ENCODE measurements at places on chromosomes 3 and 15. TPM values are rescaled to one million over a fixed set of nuclear protein-coding genes. Genes with fewer than 3 reads are reported as not detected.
A peak's percentile ranks its signal among the peaks of the same experiment; 100 is the strongest.

- DNase-seq: no peak
These were observed 36.1 kb downstream of the GOLGA6A start for GRCh38 chr15:74046275-74046674.

GRCh38 chr15:68427963-68428362 is 4.0 kb downstream of the ITGA11 start:
- DNase-seq: no peak

- DNase-seq: no peak
These were observed 48.8 kb downstream of the PDE8A start for GRCh38 chr15:85030301-85030929.

GRCh38 chr3:182046166-182046764 is 334.5 kb downstream of the SOX2 start:
- no peak for DNase-seq

DNA sequence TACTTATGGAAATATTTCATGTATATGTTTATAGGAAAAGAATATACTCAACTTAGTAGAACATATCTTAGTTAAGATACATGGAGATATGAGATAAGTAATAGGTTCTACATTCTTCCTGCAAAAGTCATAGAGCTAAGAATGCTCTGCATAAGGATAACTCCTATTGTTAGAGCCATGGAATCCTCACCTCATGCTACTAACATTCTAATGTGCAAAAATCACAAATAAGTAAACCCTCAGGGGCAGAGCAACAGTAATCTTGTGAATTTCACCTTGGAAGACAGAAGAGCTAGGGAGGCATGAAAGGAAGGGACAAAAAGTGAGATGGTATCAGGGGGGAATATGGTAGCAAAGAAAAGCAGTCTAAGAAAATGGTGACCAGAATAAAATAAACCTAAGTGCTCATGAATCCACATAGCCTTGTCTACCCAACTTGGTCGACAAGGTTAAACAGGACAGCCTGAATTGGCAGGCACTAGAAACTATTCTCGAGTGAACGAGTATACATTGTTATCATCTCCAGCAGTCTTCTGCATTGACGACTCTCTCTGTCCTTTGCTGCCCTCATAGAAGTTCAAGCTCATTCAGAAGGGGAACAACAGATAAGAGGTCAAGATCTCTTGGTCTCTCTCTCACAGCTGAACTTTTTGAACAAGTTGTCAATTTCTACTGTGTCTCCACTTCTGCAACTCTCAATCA is 52.8 kb downstream of the XRN1 start:
- no peak for DNase-seq

DNA sequence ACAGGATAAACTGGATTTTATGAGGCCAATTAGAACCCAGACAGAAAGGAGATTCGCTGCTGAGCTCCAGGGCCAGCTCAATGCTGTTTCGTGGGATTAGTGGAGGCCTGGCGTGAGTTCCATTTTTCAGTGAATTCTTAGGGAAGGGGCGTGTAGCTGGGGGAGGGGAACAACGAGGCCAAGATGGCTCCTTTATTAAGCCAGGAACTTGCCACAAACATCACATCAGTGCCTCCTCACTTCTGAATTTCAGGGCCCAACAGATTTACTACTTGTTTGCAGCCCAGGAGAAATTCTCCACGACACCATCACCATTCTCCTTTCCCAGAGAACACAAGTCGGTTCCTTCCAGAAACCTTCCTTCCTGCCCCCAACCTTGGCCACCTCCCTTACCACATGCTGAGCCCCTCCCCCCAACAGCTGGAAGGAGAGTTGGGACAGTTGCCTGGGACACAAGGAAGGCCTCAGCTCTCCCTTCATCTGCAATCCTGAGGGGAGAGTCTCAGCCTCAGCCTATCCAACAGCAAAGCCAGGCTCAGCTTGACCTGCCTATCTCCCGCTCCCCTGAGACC is 5.8 kb downstream of the IGDCC4 start:
- no peak for DNase-seq

GRCh38 chr3:45226206-45226915 is at the start of gene TMEM158:
Gene TMEM158, minus strand, starts transcription at chr3:45226287. Its CDS starts 260 bp downstream, at chr3:45226027.
- DNase-seq: peak; percentile 66

GRCh38 chr3:143811602-143812001 is 36.7 kb downstream of the SLC9A9 start:
- DNase-seq: no peak

DNA sequence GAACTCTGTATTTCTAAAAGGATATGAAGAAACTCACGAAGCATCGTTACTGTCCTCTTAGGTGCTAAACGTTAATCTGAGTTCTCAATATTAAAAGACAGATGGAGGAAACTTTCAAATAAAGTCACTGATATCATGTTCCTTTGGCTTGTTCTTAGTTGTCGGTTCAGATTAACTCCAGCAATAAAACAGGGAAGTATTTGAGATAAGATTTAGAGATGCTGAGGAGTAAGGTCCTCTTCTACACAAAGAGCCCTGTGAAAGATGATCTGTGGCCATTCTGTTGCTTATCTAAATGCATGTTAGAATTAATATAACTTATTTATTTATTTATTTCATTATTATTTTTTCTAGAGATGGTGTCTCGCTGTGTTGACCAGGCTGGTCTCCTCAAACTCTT is 19.2 kb downstream of the AKAP13 start:
- DNase-seq: no peak

GRCh38 chr3:124174476-124174875 is 182.6 kb upstream of the ROPN1 start:
- DNase-seq: no peak

- DNase-seq: no peak
These were observed 254.1 kb downstream of the AGBL1 start for GRCh38 chr15:86333819-86334218.

DNA sequence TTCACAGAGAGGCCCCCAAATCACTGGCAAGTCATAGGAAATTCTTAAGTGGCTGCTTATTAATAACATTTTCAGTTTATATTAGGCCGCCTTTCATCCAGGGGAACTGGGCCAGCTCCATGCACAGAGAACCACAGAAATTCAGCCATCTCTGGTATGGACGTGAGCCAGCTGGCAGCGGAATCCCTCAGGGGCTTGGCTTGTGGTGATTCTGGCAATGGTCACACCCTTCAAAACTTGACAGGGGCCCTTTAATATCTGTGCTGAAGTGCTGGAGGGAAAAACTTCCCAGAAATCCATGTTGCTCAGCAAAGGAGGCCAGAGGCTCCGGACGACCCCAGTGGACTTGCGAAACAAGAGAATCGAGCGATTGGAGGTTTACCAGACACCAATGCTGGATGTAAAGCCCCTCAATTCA is 11.3 kb downstream of the PRICKLE2 start:
- DNase-seq: no peak

DNA sequence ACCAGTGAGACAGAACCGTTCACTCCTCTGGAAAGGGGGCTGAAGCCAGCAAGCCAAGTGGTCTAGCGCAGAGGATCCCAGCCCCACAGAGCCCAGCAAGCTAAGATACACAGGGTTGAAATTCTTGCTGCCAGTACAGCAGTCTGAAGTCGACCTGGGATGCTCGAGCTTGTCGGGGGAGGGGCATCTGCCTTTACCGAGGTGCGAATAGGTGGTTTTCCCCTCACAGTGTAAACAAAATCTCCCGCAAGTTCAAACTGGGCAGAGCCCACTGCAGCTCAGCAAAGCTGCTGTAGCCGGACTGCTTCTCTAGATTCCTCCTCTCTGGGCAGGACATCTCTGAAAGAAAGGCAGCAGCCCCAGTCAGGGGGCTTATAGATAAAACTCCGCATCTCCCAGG is 11.4 kb downstream of the CEP97 start:
- DNase-seq: no peak

GRCh38 chr3:61857297-61857696 is 295.9 kb downstream of the PTPRG start:
- DNase-seq: no peak

GRCh38 chr15:64071931-64072765 is 21.5 kb downstream of the CIAO2A start:
- no peak for DNase-seq

LHFPL4 gene
- total RNA-seq: not detected

TMCC1 gene
- total RNA-seq: 18.0 TPM

C3orf70 gene
- 0.05 TPM for total RNA-seq

ZMYND10 gene
- 1.8 TPM for total RNA-seq

ASB14 gene
- total RNA-seq: not detected

CYP8B1 gene
- not detected for total RNA-seq

RTP1 gene
- total RNA-seq: not detected

CNTN4 gene
- not detected for total RNA-seq

SLC9A9 gene
- total RNA-seq: 1.6 TPM

COLQ gene
- 1.6 TPM for total RNA-seq

CCK gene
- not detected for total RNA-seq
